ENCODE measurements at places on chromosomes 6 and 20.

- no peak for DNase-seq
Measured at GRCh38 chr20:50744143-50744792, 12.9 kb downstream of the PARD6B start.

- DNase-seq: no peak
Measured at GRCh38 chr6:83083476-83083875, 16.0 kb downstream of the DOP1A start.

GRCh38 chr6:80004173-80005072 lies at the start of gene TTK:
TTK (plus strand) TSS chr6:80004649; CDS start chr6:80005844, 1,195 bp downstream.
- DNase-seq: peak; percentile 98

- peak; percentile 100 for DNase-seq
Measured at GRCh38 chr6:32177788-32178546, at the start of gene RNF5. RNF5 (plus strand) TSS chr6:32178405; CDS start chr6:32178512, 107 bp downstream.

GRCh38 chr6:115000736-115001135 lies 657.9 kb upstream of the HS3ST5 start:
- no peak for DNase-seq

- DNase-seq: no peak
Measured at GRCh38 chr20:61520893-61521460, 268.9 kb downstream of the CDH4 start.

- no peak for DNase-seq
Measured at GRCh38 chr6:148997865-148998264, 251.0 kb downstream of the UST start.

GRCh38 chr6:134590449-134590848 lies 272.5 kb upstream of the SGK1 start:
- DNase-seq: no peak

GRCh38 chr20:24146231-24146634 lies 157.7 kb upstream of the GGTLC1 start:
- DNase-seq: no peak

DNA sequence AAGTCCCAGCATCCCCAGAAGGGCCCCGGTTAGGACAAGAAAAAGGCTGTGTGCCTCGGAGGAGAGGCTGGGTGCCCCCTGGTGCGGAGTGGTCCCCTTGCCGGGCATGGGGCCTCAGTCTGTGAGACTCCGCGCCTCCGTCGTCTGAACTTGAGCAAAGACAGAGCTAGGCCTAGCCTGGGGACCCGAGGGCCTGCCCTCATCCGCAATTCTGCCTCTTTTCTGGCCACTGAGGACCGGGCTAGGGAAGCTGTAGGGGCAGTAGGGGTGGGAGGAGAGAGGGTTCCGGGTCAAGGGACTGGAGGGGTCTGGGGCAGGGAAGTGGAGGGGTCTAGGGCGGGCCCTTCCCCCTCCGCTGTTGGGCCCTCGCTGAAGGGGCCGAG lies 550 bp upstream of the HSPA12B start:
- DNase-seq: no peak

DNA sequence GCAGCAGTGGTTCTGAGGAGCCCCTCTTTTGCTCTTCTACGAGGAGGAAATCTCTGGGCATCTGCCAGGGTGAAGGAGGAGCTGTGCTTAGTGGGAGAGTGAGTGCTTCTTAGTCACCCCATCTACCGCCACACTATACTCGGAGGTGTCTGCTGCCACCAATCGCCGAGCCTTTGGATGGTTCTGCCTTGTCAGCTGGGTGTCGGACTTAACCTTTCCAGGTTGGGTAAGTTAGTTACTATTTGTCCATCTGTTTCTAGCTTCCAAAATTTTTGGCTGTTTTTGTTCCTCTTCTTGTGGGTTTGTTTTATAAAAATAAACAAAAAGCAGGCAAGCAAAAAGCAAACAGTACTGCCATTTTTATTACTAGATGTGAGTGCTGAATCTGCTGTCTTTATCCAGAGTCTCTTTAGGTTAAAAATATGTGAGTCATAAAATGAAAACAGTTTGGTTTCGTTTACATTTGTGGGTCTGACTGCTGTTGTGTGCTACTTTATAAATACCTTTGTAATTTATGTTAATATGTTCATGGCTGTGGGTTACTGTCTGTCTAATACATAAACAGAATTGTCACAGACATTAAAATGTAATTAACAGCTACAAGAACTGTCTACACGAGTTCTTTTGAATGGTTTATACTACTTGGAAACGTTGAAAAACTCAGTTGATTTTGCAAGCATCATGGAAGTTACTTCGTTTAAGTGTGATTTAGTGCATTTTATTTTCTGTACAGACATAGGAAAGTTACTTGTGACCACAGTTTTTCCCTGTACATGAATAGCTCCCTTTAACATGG lies 89.2 kb downstream of the ARID1B start:
- peak; percentile 55 for DNase-seq

- peak; percentile 18 for DNase-seq
Measured at GRCh38 chr6:53360093-53360912, 11.6 kb upstream of the ELOVL5 start.

DNA sequence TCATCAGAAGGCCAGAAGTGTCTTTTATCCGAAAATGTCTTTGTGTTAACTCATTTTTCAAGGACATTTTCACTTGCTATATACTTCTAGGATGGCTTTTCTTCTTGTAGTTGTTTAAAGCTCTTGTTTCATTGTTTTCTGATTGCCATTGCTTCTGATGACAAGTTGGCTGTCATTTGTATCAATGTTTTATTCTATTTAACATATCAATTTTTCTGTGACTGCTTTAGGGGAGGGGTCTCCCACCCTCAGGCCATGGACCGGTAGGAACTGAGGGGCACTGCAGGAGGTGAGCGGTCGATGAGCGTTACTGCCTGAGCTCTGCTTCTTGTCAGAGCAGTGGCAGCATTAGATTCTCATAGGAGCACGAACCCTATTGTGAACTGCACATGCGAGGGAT lies 65.8 kb downstream of the AK9 start:
- no peak for DNase-seq

- no peak for DNase-seq
Measured at GRCh38 chr6:28010526-28010925, 53.5 kb downstream of the OR2B6 start.

DNA sequence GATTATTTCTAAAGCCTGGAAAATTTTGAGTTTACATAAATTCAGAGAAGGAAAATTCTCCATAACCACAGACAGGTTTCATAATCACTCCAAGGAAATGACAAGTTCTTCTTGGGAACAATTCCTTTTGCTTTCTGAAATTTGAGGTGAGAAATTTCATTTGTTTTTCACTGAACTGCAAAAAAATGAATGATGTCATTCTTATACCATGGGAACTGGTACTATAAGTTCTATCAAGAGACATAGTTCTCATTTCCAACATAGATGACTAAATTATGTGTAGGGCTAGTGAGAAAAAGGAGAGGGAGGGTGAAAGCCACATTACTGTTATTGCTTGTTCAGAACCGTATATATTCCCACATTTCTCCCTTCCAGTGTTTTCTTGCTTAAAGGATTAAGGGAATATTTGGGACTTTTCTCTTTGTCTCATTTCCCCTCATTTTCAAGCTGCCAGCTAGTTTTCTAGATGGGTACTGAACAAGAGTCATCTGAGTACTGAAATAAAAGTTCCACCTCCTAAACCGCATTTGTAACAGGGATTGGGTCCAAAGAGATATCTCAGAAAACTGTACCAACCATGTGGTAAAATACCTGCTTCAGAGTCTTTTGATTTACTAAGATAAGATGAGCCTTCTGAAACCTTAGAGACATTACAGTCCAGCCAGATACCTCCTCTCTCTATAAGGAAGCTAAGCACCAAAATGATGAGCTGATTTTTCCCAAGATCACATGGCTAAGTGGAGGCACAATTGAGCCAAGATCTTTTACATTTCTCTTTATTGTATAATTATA lies 144.3 kb upstream of the PRDM1 start:
- DNase-seq: no peak

- DNase-seq: peak; percentile 73
Measured at GRCh38 chr20:41225091-41225490, 87.7 kb downstream of the PLCG1 start.

DNA sequence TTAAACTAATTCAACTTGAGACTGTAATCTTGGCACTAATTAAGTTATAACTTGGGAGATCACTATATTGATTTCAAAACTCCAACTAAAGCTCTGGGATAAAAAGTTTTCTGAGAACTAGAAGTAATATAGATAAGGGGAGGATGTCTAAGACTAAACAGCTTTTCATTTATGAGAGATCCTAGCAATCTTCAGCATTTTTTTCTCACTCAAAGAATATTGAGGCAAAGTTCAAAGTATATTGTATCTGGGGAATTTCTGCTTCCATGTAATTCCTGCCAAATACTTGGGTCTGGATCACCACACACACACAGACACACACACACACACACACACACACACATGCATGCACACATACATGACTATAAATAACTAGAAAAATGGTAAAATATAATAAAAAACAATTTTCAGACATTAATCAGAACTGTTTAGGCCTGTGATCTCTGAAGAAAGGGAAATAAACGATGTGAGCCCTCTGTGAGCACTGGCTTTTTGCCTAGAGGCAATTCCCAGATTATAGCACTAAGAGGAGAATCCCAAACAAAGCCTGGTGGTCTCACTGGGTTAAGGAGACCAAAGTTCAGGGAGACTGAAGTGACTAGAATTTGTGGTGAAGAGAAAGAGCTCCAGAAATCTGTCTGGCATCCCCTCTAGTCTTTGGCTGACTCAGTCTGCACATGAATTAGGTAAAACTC lies 92.8 kb downstream of the ADAT2 start:
- DNase-seq: no peak

GRCh38 chr6:123363912-123364311 lies 272.8 kb downstream of the TRDN start:
- no peak for DNase-seq

- DNase-seq: no peak
Measured at GRCh38 chr6:112087916-112088315, 525 bp downstream of the FAM229B start.

GRCh38 chr6:45045253-45045601 lies 282.9 kb upstream of the RUNX2 start:
- no peak for DNase-seq

- DNase-seq: no peak
Measured at GRCh38 chr6:40473026-40473425, 114.1 kb downstream of the LRFN2 start.

DNA sequence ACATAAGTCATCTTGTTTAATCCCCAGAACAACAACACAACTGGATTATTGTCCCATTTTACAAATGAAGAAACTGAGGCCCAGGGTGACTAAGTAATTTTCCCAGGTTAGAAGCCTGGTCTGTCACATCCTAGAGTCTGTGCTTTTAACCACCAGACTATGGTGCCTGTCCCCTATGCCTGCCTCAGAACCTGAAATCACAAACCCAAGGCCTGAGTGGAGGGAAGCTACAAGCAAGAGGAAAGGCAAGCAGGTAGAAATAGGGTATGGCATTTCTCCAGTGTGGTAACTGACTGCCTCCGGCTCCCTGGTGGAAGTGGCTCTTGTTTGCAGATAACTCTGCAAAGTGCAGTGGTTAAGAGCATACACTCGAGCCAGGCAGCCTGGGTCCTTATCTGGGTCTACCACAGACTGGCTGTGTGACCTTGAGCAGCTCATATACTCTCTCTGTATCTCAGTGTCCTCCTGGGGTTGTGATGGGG lies 2.5 kb downstream of the TMEM63B start:
- DNase-seq: peak; percentile 75

DNA sequence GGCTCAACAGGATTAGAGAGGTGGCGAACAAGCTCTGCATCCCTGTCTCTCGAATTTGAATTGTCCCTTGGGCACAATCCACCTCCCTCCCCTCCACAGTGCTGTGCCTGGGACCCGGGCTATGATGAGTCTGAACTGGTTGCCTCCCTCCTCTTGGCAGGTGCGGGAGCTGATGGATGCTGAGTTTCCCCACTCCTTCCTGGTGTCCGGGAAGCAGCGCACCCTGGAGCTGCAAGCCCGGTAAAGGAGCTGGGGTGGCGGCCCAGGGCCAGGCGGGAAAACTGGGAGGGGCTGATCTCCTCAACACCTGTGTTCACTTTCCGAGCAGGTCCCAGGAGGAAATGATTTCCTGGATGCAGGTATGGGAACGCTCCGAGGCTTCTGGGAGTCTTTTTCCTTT lies 14.9 kb downstream of the FGD2 start:
- no peak for DNase-seq

- no peak for DNase-seq
Measured at GRCh38 chr6:73566954-73567591, 46.2 kb upstream of the EEF1A1 start.

DNA sequence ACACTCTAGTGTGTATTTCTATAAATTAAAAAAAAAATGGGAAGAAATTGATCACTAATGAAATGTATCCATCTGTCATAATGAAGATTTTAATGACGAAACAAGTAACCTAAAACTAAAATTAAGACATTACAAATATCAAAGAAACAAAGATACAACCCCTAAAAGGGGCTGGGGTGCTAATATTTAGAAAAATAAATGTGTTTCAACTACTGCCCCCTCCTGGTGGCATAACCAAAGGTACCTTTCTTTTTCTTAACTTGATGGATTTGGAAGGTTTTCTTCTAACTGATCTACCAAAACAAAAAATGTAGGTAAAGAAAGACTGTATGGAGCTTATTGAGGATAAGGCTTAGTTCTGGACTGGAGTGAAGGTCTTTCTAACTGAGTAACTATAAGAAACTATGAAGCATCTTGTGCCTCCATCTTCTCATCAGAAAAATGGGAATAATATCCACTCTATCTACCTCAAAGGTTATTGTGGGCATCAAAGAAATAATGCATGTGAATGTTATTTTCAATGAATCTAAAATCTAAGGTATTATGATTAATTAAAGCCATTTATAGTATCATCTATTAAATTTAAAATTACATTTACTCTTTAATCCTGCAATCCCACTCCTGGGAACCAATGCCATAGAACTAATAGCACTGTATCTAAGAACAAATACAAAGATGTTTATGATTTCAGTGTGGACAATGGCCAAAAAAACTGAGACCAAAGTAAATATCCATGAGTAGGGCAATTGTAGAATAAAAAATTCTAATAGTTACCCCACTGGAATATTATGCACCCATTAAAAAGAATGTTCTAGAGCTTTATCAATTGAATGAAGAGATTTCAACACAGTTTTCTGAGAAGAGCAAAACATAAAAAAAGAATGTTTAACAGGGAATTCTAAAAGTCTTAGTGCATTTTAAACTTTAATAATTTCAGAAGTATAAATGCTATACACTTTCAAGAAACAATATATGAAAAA lies 117.2 kb downstream of the BACH2 start:
- peak; percentile 77 for DNase-seq

GRCh38 chr6:161487694-161488093 lies 213.8 kb upstream of the AGPAT4 start:
- no peak for DNase-seq

- no peak for DNase-seq
Measured at GRCh38 chr6:13402711-13403110, 74.4 kb upstream of the TBC1D7 start.

DNA sequence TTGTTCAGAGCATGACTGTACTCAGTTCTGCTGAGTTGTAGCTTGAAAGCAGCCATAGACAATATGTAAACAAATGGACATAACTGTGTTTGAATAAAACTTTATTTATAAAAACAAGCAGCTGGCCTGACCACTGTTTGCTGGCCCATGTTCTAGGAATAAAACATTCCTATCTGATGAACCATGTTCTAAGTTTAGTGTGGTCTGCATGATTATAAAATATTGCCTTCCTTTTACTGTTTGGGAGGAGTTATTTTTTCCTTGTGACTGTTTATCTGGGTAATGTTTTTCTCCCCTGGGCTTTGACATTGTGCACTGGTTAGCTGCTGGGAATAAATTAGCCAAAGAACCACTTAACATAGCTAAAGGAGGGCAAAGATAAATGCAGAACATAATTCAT lies 55.1 kb downstream of the CDS2 start:
- no peak for DNase-seq
